ENCODE measurements at places on chromosomes 12 and 14.

DNA sequence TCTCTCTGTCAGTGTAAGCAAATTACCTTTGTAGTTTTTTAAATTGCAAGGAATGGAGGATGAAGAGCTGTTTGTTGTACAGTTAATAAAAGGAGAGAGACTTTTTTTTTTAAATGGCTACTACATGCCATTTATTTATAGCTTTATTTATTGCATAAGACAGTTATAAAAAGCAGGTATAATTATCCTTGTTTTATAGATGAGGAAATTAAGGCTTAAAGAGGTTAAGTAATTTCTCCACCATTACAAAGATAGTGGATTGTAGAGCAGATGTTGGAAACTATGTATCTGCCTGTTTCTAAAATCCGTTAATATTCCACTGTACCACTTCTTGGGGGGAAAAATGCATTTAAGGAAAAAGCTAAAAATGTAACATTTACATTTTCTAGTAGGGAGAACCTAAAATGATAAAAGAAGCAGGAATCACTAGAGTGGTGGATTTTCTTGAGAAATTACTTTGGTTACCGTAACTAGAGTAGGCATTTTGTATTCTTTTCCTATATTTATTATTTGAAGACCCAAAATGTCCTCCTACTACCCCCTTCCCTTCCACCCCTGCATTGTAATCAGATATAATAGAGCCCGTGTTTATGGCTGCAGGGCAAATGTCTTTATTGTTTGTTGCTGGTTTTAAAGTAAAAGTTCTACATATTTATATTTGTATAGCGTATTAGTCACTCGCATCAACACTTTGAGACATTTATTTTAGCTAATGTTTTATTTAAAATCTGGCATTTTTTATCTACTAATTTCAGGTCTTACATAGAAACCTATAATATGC is 2.3 kb downstream of the SNAPC1 start:
- no peak for DNase-seq

DNA sequence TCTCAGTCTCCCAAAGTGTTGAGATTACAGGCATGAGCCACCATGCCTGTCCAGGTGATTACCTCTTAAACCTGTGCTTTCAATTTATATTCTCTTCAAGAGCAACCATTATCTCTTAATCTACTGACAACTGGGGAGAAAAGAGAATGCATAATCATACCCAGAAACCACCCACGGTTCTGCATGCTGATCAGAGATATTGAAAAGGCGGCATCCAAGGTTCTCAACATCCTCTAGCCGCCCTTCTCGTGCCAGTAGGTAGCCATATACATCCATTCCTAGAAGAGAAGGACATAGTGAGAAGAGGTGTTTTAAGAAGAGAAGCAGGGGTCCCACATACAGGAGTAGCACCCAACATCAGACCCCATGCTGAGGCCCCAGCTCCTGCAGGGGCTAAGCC is 20.8 kb downstream of the ANAPC7 start:
- DNase-seq, result no peak

- DNase-seq, result no peak
Measured at GRCh38 chr12:27437839-27438238, 8.7 kb upstream of the SMCO2 start.

DNA sequence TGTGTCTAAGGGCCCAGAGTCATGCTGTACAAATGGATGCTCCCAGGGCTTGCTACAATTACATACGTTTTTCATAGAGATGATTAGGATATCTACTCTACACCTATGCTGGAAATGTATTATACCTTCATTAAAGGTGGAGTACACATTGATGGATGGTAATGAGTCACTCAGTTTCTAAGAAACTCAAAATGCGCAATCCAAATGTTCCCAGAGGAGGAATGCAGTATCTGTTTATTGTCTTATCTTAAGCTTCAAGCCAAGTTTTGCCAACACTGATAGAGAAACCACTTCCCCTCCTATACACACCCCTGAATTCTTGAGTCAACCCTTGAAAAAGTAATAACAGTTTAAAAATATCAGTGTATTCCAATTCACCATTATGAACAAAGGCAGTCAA is 266.6 kb upstream of the FAR2 start:
- DNase-seq, result no peak

DNA sequence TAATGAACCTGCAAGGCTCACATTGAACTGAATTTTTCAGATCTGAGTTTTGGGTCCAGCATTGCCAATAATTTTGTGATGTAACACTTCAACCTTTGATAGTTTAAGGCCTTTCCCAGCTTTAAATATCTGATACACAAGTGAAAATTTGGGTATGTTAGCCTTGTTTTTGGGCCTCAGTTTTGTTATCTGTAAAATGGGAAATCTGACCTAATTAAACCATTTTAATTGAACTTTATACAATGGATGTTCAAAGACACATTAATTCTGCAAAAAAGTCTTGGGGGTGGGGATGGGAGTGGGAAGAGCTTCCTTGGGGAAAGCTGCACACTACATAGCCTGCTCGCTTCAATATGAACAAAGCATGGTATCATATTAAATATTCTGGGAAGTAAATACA is 5.2 kb upstream of the SPATS2 start:
- no peak for DNase-seq

DNA sequence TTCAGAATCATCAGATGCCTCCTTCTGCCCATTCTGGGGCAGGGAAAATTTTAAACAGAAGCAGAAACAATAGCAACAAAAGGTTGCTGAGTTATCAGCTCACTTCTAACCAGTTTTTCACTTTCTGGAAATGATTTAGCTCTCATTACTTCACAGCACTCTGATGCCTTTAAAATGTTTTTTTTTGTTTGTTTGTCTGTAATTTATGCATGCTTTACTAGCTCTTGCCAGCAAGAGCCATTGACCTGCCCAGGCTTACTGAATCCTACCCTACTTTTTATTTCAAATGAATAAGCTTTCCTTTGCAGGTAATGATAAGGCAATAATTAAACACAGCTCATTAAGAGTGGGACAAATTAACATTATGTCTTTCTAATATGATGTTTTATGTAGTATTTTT is 466.1 kb upstream of the NOVA1 start:
- no peak for DNase-seq

DNA sequence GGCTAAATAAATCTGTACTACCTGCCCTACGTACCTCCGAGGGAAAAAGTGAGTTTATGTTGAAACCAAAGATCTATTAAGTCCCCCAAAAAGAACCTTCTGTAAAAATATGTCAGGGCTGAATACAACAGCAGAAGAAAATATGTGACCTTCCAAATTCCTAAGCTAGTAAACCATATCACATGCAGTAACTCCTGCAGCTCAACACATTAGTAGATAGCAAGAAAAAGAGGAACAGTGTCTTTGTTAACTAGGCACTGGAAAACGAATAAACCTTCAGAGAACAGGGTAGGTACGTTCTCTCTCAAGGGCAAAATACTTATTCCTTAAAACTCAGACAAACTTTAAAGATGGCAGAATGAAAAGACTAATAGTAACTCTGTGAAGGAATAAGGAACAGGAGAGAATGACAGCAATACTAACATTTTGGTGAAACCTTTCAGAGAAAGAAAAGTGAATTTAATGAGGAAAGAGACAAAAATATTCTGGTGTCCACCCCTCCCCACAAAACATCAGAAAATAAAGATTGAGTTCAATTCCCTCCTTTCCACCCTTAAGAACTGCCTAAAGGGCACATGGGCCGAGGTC is 18.0 kb downstream of the CBX5 start:
- no peak for DNase-seq

DNA sequence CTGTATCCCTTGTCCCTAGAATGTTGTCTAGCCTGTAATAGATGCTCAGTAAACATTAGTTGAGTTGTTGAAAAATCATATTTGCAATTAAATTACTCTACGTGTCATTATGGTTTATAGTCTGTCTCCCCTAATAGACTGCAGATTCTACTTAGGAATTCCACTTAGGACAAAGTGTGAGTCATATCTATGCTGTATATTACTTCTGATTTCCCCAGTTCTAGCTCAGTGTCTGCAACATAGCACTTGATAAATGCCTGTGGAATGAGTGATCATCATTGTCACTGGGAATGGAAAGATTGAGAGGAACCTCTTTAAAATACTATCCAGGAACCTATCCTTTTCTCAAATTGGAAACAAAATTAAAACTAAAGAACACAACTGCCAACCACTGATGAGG is 99.3 kb downstream of the TBX5 start:
- no peak for DNase-seq

DNA sequence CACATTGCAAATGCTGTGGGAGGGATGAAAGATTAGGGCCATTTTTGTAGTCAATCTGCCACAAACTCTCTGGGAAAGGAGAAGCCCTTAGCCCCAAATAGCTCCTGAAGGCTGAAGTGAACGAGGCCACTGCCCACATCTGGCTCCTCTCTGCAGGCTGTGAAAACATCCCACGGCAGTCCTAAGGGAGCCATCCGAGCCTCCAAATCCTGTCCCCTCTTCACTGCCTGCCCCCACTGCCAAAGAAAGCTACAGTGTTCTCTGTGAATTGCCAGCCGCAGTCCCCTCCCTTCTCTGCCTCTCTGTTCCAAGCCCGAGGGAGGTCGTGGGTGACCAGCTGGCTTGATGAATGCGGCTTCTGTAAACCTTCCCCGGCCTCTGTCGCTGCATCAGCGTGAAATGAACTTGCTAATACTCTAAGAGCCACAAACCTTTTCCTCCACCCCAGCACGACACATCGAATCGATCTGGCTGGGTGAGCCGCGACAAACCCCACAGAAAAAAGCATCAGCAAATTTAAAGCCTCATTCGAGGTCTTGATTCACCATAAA is 180.7 kb upstream of the NRXN3 start:
- no peak for DNase-seq

DNA sequence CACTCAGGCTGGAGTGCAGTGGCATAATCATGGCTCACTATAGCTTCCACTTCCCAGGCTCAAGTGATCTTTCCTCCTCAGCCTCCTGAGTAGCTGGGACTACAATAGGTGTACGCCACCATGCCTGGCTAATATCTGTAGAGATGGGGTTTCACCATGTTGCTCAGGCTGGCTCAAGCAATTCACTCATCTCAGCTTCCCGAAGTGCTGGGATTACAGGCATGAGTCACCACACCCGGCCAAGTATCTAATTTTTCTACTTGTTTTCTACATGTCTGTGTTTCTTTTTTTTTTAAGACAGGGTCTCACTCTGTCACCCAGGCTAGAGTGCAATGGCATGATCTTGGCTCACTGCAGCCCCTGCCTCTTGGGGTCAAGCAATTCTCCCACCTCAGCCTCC is 119.7 kb upstream of the MED13L start:
- no peak for DNase-seq

DNA sequence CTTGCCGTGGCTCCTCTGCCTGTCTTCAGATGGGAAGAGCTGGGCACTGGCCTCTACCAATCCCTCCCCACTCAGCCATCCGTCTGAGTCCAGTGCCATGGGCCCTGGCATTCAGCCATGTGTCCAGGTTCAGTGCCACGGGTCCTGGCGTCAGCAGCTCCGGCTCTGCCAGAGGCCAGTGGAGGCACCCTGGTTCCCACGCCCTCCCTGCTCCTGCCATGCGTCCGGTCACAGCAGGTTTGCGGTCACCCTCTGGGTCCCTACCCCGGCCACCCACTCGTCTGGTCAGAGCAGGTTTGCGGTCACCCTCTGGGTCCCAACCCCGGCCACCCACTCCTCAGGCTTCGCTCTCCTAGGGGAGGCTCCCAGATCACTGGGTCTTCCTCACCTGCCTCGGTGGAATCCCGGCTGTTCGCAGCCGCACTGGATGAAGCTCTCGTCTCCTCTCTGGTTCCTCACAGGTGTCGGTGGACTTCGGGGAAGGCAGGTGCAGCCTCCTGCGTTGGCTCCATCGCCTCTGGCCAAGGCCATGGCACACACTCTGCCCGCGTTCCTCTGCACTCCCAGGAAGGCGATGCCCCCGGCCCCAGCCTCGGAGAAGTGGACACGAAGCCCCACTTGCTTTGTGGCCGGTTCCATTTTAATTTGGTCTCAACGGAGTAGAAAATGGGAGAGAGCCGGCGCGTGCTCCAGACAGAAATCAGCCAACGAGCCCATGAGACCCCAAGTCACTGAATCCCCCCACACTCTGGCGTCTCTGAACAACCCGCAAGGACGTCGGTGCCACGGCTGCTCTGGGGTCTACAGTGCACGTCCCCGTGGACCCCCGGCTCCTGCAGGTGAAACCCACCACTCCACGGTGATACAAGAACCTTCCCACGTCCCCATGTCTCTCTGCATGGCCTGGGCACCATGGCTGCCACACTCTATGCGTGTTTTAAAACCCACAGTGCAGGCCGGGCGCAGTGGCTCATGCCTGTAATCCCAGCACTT is 47.8 kb upstream of the FBRSL1 start:
- no peak for DNase-seq

- no peak for DNase-seq
Measured at GRCh38 chr12:55816881-55817344, 611 bp downstream of the SARNP start.

- no peak for DNase-seq
Measured at GRCh38 chr12:87883806-87884205, 145.4 kb downstream of the C12orf50 start.

DNA sequence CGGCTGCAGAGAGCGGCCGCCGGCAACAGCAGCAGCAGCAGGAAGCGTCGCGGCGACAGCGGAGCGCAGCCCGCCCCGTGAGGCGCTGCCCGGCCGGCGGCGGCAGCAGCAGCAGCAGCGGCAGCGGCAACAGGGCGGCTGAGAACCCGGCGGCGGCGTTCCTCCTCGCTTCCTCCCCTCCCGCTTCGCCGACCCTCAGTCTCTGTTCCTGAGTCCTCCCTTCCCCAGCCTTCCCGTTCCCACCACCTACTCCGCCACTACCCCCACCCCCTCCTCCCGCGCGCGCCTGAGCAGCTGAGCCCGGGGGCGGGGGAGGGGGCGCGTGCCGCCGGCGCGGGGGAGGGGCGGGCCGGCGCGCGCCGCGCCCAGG is 310 bp downstream of the BICDL1 start:
- no peak for DNase-seq

GRCh38 chr12:89768586-89769482 is 60.2 kb upstream of the ATP2B1 start:
- DNase-seq, result no peak

- DNase-seq, result no peak
Measured at GRCh38 chr12:3199551-3200031, 122.4 kb downstream of the TSPAN9 start.

DNA sequence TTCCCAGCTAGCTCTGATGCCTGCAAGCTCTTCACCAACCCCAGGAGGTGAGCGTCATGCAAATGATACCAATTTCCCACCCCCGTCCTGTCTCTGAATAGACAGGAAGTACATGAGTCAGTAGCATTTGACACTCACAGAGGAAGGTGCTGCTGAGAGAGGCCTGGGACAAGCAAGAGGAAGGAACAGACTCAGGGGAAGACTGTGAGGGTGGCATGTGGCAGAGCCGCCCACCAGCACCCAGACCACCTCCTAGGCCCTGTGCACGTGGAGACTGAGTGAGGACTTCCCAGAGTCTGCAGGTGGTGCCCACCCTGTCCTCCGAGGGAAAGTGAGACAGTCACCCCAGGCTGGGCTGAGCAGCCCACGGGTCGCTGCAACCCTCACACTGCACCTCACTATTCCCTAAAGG is 199.5 kb upstream of the SFSWAP start:
- peak; percentile 23 for DNase-seq

GRCh38 chr12:98359856-98360255 is 155.5 kb upstream of the TMPO start:
- DNase-seq, result no peak

- DNase-seq, result no peak
Measured at GRCh38 chr14:92673601-92674150, 74.8 kb downstream of the LGMN start.

Measured in iPS DF 19.7 (cell line).